ENCODE measurements at places on chromosomes 7 and 10. TPM values are rescaled to one million over a fixed set of nuclear protein-coding genes. Genes with fewer than 3 reads are reported as not detected.

ABCC2 gene
- total RNA-seq, result 0.16 TPM

DLG5 gene
- total RNA-seq, result 34.0 TPM

KCNIP2 gene
- total RNA-seq, result 6.9 TPM

LHPP gene
- 9.7 TPM for total RNA-seq

RARRES2 gene
- total RNA-seq, result 6.2 TPM

PAX4 gene
- not detected for total RNA-seq

LIPK gene
- total RNA-seq, result not detected

NEUROG3 gene
- not detected for total RNA-seq

NPFFR1 gene
- 0.31 TPM for total RNA-seq

SH2D4B gene
- total RNA-seq, result 1.4 TPM

CALCR gene
- total RNA-seq, result not detected
